HT1080 (cell line): ENCODE measurements at places on chromosomes 13 and 19.

GRCh38 chr19:49432141-49433073 lies 7.2 kb downstream of the GFY start:
- DNase-seq: no peak

GRCh38 chr13:20441879-20442278 lies 83.8 kb downstream of the CRYL1 start:
- peak; percentile 93 for DNase-seq

- no peak for DNase-seq
These were observed 233.9 kb upstream of the TSHZ3 start for GRCh38 chr19:31583148-31583547.

GRCh38 chr19:16928916-16929315 lies 40.1 kb downstream of the F2RL3 start:
- DNase-seq: no peak

DNA sequence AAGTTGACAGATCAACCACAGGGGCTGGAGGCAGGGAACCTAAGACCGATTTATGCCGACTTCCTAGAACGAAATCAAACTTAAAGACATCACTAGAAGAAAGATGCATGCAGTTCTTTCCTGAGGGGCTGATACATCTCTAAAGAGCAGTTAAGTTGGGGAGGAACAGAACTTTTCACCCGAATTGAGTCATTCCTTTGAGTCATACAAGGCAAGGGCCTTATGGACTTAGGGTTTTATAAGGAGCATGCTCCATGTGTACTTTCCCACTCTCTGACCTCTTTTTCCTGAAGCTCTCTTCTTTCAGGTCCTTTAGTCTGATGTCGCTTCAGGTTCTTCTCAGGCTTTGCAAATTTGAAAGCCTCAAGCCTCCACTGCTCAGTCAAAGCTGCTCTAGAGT lies 7.9 kb upstream of the FBXL3 start:
- peak; percentile 80 for DNase-seq

- peak; percentile 68 for DNase-seq
These were observed 66.5 kb downstream of the CCDC70 start for GRCh38 chr13:51928231-51928630.

GRCh38 chr19:45762870-45763631 lies 6.0 kb downstream of the SIX5 start:
- no peak for DNase-seq

GRCh38 chr13:54750521-54750920 lies 1721.9 kb downstream of the OLFM4 start:
- no peak for DNase-seq

- no peak for DNase-seq
These were observed 5.9 kb downstream of the DOHH start for GRCh38 chr19:3494559-3494958.

GRCh38 chr19:4051175-4052101 lies 15.3 kb downstream of the ZBTB7A start:
- DNase-seq: peak; percentile 74

DNA sequence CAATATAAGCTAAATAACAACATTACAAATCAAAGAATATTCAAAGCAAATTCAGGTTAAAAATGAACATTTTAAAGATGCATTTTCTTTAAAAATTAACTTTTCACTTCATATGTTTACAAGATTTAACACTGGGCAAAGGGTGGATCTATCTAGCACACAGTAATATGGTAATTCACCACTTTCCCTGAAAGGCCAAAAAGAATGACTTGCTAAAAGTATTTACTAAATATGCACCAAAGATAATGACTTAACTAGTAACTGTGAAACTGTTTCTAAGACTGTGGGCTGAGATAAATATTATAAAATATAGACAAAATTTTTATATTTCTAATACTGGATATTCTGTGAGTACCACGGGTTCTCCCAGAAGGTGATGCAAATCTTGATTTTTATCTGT lies 4.5 kb upstream of the EEF1AKMT1 start:
- no peak for DNase-seq

DNA sequence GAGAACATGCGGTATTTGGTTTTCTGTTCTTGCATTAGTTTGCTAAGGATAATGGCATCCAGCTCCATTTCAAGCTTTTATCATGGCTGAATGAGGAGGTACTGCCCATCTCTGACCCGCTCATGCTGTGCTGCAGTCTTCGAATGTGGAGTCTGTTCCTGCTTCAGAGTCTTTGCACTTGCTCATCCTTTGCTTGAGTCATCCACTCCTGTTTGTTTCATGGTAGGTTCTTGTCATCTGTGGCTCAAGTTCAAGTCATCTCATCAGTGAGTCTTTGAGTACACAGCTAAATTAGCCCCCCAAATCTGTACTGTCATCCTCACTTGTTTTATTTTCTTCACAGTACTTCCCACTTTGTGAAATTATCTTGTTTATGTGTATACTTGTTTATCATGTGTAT lies 5.4 kb downstream of the UCHL3 start:
- DNase-seq: no peak

DNA sequence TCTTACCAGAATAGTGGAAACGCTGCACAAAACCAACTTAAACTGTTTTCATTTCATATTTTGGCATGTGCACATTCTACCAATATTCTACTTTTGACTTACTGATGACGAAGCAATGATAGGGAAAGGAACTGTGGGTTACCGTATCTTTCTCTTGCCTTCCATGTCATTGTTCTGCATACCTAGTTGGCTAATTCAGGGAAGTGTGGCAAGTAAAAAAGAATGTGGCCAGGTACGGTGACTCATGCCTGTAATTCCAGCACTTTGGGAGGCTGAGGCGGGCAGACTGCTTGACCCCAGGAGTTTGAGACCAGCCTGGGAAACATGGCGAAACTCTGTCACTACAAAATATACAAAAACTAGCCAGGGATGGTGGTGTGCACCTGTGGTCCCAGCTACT lies 108.2 kb downstream of the SIPA1L3 start:
- DNase-seq: no peak

GRCh38 chr19:30046522-30046921 lies 104.5 kb downstream of the URI1 start:
- no peak for DNase-seq

- no peak for DNase-seq
These were observed 2.1 kb downstream of the CILP2 start for GRCh38 chr19:19540064-19540714.

DNA sequence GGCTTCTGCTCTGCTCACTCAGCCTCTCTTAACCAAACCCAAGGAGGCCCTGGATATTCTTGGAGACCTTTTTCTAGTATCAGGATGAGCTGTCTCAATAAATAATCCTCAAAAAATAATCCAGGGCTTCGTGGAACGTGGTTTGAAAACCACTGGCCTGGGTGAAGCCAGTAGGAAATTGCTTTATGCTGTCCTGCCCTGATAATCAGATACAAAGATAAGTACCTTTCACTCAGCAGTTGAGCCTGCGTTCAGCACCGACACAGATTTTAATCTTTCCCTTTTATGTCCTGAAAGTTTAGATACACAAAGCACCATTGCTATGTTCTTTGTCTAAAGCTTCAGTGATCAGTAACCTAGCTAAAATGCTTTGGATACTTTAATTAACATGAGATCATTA lies 460.0 kb downstream of the RFC3 start:
- DNase-seq: no peak

GRCh38 chr13:29605860-29606526 lies 10.5 kb upstream of the SLC7A1 start:
- DNase-seq: no peak

DNA sequence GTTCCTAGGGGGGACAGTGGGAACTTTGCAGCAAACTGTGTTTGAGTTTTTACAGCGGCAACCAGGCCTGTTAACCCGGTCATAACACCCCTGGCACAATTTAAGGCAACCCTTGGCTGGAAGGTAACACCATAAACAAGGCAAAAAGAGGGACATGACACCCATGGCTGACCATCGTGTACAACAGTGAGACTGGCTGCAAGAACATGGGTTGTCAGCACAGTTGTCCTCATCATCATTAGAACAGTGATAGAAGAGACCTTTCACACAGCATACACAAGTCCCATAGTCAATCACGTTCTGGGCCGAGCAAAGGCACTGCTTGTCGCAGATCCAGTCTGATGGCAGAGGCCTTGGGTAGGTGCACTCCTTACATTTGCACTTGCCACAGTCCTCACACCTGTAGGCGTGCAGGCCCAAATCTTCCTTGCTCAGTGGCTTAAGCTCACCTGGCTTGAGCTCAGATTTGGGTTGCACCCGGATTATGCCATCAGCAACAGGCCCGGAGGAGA lies 4.1 kb downstream of the SPRY2 start:
- DNase-seq: no peak

GRCh38 chr13:51336746-51337145 lies 2.7 kb upstream of the SERPINE3 start:
- DNase-seq: no peak
